Esophagus mucosa (tissue), 1 donor: ENCODE measurements at places on chromosomes 4 and X. TPM values are rescaled to one million over a fixed set of nuclear protein-coding genes. Genes with fewer than 3 reads are reported as not detected.

Gene SPOCK3
- not detected for total RNA-seq

Gene ELF4
- 11.2 TPM for total RNA-seq

Gene NAP1L2
- 0.92 TPM for total RNA-seq

Gene DIPK2B
- total RNA-seq: 2.9 TPM

Gene GPR143
- total RNA-seq: 2.8 TPM

Gene GLRA2
- total RNA-seq: not detected

Gene ENPP6
- not detected for total RNA-seq

Gene FBXW7
- 29.5 TPM for total RNA-seq

Gene S100P
- total RNA-seq: 1,144 TPM
